Natural killer cell treated with Interleukin-12 subunit alpha and Interleukin-12 subunit beta and Interleukin-15 and Interleukin-18, amount 100 ng/mL, for 72 hours (primary cell): ENCODE measurements at places on chromosomes 16 and 17.

DNA sequence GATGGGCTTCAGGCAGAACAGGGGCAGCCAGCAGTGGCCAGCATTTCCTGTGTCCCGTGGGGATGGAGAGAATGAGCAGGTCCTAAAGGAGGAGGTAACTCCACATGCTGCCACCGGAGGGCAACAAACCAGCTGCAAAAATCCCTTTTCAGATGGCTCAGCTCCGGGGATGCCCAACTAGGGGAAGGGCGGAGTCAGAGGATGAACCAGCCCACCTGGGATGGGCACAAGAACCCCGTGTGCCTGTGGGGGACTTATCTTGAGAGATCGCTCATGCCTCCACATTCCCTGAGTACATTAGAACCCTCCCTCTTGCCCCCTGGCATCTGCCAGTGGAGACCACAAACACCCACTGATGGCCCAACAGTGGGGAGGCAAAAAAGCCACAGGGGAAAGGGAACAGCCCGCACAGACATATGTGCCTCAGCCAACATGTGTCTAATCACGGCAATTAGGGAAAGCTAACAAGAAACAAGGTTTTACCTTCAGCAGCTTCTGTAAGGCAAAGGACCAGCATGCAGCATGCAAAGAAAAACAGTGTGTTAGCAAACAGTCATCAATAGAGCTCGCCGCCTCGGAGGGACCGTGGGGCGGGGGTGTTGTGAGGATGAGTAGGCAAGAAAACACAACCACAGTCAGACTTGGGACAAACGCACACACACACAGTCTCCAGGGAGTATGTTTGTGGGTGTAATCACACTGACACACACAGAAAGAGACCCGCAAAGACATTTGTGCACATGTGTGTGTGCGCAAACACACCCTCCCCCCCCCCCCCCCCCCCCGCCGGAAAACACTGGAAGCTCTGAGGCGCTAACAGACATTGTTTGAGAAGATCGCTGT lies 64.0 kb downstream of the MYO18A start:
- DNase-seq: peak; percentile 68

DNA sequence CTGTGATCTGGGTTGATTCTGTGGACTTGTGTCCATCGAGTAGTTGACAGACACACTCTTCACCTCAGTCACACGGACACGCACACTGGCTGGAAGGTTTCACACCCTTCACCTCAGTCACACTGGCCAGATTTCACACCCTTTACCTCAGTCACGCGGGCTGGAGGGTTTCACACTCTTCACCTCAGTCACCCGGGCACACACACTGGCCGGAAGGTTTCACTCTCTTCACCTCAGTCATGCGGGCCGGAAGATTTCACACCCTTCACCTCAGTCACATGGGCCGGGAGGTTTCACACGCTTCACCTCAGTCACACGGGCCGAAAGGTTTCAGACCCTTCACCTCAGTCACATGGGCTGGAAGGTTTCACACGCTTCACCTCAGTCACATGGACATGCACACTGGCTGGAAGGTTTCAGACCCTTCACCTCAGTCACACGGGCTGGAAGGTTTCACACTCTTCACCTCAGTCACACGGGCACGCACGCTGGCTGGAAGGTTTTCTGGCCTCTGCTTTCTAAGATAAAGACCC lies 96.2 kb downstream of the PGS1 start:
- peak; percentile 73 for DNase-seq

GRCh38 chr17:81123052-81124048 lies 42.0 kb upstream of the PVALEF start:
- no peak for DNase-seq

DNA sequence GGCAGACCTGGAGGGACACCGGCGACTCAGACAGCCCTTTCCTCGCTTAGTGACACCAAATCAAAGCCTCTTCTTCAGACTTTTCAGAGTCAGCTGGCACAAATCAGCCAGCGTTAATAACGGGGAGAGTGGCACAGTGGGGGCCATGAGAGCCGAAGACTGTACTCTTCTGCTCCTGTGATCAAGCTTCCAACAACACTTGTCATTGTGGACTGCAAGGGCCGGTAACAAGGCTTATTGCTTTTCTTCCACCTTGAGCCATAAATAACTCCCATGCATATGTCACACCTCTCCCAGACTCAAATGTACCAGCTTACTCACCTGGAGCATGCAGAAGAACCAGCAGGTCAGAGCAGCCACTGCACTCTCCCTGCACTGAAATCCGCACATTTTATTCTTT lies 12.8 kb downstream of the FLCN start:
- no peak for DNase-seq

GRCh38 chr17:81349397-81350319 lies 45.6 kb upstream of the BAHCC1 start:
- DNase-seq: no peak

- no peak for DNase-seq
Measured at GRCh38 chr17:609232-609810, 105.3 kb downstream of the VPS53 start.

- no peak for DNase-seq
Measured at GRCh38 chr16:65392806-65393565, 271.1 kb upstream of the CDH11 start.

- no peak for DNase-seq
Measured at GRCh38 chr17:2983255-2983654, 80.2 kb downstream of the OR1D5 start.

GRCh38 chr17:78790552-78790951 lies 8.5 kb upstream of the CYTH1 start:
- DNase-seq: peak; percentile 20

DNA sequence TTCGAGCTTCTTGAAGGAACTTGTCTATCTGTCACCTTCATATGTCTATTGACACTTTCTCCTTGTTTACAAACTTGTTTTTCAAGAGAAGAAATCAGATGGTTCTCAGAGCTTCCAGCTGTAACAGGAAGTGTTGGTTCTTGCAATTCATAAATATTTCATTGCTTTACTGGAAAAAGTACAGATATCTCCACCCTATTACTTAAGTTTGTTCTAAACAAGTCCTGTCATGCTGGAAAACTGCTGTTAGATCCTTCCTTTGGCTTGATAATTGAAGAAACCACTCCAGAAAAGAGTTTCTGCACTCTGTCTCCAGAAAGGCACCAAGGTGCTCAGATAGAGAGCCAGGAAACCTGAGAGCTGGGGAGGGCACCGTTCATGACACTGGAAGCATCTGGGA lies 181.6 kb downstream of the DNAH9 start:
- DNase-seq: no peak

DNA sequence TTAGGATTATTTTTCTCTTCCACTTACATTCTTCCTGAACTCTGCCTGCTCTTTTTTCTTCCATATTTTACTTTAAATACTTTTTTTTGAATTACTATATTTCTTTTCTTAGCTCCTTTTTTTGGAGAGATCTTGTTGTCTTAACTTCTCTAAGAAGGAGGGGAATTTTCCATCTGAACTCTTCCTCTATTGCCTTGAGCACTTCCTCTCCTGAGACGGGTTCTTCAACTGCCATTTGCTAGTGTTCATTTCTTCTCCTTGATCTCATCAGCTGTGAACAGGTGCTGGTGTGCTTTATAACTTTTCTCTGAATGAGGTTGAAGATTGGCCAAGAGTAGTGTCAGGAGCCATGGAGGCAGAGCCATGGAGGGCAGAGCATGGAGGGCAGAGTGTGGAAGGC lies 15.1 kb upstream of the CD300LD start:
- DNase-seq: no peak

- peak; percentile 67 for DNase-seq
Measured at GRCh38 chr17:82648742-82649331, 593 bp upstream of the WDR45B start.

DNA sequence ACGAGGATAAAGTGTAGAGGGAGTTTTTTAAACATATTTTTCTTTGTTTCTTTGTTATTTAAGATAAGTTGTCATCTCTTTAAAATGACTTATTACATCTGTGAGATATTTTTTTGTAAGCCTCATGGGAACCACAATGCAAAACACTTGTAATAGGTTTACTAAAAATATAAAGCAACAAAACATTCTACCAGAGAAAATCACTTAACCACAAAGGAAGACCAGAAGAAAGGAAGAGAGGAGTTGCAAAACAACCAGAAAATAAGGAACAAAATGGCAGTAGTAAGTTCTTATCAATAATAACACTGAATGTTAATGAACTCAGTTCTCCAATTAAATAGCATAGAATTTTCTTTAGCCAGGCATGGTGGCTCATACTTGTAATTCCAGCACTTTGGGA lies 22.9 kb downstream of the DHRS7B start:
- DNase-seq: no peak

- peak; percentile 79 for DNase-seq
Measured at GRCh38 chr17:45428050-45428617, 4.5 kb downstream of the ARHGAP27 start.

DNA sequence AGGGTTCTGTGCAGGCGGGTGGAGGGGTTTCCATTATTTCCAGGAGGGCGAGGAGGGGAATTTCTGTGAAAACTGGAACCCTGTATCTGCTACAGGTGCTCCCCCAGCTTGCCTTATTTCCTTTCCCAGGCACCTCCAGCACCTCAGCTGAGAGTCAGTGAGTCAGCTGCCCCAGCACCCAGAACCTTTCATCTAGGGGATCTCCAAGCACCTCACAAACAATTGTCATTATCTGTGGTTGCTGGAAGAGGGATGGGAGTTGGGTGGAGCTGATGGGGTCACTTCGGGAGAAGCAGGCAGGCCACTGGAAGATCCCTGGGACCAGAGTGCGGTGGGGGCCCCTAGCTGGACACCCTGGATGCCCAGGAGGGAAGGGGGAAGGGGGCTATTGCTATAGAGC lies 10.0 kb upstream of the CLUH start:
- no peak for DNase-seq

DNA sequence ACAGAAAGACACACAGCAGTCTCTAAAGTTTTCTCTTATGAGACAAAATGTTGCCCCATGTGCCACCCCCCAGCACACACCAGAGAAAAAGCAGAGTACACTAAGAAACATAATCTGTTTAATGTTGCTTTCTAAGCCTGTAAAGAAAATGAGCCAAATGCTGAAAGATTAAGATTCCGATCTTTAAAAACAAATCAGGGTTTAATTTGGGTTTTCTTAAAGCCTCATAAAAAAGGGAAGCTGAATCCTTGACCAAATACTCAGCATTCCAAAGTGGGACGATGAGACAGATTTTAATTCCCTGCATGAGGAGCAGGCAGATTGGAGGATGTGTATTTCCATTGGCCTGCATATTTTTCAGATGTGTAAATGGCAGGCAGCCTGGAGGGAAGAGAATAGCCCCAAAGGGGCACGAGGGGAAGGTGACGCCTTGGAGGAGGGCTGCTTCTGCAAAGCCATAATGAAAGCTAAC lies 118.4 kb downstream of the COPRS start:
- DNase-seq: no peak

GRCh38 chr17:38352245-38353085 lies 821 bp downstream of the SOCS7 start:
- no peak for DNase-seq

DNA sequence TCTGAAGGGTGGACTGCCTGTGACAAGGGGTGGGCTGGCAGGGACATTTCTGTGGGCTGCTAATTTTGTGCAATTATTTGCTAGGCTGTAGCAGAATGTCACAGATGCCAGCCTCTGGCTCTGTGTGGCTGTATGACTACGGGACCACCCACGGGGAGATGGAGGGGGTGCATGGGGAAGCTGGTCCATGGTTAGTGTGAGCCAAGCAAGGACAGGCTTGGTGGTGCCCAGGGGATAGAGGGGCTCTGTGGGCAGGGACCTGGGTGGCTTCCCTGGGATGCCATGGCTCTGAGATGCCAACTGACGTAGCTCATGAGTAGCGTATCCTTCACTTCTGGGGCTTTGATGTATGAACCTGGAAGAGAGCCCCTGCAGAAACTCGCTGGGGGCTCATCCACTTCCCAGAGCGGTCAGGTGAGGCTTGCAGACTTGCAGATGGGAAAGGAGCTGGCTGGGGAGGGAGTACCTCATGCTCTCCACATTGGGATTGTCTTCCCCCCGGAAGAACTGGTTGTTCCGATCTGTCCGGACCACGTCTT lies 87.2 kb downstream of the TBC1D16 start:
- DNase-seq: peak; percentile 20
